ENCODE measurements at places on chromosomes 2 and 18.
A peak's percentile ranks its signal among the peaks of the same experiment; 100 is the strongest.

DNA sequence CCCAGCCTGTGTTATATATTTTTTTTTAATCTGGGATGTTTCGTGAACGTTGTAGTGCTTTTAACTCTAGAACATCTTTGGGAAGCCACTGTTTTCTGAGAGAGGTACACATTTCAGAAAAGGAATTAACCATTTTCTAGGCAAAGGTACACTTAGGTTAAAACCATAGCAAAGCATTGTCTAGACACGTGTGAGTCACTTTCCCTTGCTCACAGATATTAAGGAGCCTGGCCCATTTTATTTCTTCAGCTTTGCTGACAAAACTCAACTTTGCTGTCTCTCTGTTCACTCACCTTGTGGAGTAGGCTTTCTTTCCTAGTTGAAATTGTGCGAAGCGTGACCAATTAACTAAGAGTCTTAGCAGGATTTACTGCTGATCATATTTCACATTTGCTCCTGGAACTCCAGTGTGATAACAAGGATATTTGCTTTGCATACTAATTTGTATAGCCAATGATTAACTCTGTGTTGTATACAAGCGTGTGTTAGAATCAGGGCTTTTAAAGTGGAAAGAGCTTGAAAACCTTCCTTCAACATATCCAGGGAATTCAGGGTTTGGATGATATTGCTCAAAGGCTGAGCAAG lies 215.0 kb upstream of the AGAP1 start:
- no peak for DNase-seq

DNA sequence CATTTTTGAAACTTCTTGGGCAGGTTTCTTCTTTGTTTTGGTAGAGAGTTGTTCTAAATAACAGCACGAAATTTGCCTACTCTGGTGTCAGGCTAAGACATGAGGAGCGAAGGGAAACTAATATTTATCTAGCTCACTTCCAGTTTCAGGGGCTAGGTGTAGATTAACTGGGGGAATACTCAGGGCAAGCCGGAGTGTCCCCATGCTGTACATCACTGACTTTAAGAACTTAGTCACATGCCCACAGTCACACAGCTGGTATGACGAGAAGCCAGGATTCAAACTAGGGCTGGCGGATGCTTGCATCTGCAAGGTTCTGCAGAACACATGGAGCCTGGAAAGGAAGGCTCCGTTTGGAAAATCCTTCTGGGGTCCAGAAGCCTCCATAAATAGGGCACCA lies 133.3 kb downstream of the ALPK2 start:
- DNase-seq, result no peak

DNA sequence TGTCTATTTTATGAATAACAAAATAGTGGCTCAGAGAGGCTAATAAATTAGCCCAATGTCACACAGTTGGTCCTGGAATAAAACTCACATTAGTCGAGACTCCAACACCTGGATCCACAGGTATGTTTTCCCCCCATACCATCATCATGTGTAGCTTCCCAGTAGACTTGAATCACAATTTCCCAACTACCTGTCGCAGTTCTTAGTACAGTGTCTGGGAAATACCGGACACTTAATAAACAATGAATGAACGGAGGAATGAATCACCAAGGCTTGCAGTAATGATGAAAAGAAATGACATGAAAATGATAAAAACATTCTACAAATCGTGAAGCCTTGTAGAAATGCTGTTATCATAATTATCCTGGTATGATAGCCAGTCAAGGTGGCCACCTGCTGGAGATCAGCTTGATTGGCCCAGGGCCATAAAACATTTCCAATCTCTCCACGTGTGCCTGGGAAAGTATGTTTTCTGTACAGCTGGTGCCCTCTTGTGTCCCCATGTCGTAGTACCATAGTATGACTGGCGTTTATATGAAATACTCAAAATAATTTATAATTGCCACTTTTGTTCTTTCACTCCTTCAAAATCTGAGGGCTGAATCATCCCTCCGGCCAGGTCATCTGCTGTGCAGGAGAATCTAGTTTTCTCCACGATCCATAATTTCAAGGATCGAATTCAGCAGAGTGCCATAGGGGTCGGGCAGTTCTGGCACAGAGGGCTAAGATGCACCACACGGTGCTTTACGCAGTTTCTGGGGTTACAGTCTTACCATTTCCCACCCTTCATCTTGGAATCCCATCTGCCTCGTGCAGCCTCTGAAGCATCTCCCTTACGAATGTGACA lies 95.4 kb downstream of the LAMA1 start:
- no peak for DNase-seq

DNA sequence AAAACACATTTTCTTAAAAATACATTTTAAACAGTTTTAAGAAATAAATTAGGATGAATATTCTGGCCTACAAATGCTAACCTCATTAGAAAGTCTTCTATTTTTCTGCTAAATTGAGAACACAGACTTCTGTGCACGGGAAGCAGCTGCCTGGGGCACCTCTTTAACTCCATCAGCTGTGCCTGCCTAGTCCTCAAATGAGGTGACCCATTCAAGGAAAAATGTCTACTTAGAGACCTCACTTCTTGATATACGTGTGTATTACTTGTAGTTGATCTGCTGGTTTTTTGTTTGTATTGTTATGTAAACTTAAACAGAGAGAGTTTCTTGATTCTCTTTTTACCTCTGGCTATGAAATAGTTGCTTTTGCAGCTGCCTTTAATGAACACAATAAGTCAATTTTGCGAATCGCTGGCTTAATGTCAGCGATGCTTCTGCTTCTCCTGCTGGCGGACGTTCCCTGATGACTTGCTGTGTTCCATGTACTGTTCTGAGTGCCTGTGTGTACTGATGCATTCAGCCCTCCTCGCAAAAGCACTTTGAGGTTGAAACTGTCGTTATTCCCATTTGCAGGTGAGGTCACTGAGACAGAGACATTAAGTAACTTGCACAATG lies 88.7 kb upstream of the TXNDC2 start:
- no peak for DNase-seq

- no peak for DNase-seq
Observed at GRCh38 chr18:77043541-77044280, 88.9 kb downstream of the MBP start.

DNA sequence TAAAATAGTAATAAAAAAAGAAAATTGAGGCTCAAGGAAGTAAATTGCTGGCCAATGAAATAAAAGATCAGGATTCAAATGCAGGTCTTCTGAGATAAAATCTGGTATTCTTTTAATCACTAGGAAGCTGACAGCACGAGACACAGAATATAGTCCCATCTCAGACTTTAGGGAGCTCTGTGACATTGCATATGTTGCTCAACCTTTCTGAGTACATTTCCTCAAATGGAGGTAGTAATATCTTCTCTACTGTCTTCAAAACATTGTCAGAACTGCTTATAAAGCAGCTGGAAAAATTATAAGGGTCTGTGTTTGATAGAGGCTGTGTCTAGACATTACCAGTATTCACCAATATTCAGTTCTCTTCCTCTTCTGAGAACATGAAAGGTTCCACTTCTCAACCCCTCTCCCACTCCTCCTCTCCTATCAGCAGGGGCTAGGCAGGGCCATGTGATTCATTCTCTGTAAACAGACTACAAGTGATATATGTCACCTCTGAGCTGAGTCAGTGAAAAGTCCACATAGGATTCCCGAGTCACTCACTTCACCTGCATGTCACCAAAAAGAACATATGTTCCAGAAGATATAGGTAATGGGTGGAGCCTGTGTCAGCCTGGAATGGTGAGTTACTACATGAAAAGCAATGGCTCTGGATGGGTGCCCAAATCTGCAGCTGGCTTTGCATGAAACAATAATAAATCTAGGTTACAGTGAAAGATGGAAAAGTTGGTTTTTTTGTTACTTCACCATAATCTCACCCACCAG lies 7.1 kb downstream of the KCNE4 start:
- DNase-seq, result no peak

DNA sequence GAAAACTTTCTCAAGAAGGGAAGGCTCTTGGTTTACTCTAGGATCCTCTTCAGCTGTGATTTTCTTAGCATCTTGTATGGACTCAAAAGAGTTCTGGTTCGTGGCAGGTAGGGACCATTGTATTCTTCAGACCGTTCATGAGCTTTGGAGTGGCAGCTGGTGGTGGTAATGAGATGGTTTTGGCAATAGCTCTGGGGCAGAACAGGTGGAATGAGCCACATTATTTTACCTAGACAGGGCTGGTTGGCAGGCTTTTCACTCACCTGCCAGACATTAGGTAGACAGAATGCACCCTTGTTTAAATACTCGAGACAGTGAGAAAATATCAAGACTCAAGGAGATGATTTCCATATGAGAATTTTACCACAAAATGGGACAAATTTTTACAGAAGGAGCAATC lies 26.2 kb upstream of the MGAT5 start:
- DNase-seq, result no peak

DNA sequence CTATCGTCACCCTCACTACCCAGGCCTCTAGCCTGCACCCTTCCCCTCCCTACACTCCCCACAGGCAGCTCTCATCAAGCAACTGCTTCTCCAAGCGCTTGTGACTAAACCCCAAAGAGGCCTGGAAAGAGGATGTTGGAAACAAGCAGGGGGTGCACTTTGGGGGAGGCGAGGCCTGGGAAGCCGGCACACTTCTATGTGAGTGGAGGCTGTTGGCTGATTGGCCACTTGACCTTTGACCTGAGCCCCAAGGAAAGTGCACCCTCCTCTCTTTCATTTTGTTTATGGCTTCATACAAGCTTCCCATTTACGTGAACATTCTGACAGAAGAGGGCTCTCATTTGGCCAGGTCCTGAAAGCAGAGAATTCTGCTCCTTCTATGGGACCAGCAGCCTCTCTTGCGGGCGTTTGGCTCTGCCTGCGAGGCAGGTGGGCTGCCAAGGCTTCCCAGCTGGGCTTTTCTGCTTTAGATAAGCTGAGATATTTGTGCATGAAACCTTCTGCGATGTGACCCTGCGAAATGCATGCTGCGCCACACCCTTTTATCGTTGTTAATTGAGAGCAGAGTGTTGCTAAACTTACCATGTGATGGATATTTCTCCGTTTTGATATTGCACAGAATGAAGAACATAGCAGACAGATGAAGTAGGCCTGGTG lies 134.8 kb upstream of the NCK2 start:
- DNase-seq, result no peak

- DNase-seq, result peak; percentile 94
Observed at GRCh38 chr2:15984368-15985255, 44.3 kb downstream of the MYCN start.

- no peak for DNase-seq
Observed at GRCh38 chr2:20552847-20553246, 98.1 kb downstream of the HS1BP3 start.

GRCh38 chr2:86065512-86065911 lies 40.2 kb downstream of the POLR1A start:
- DNase-seq, result peak; percentile 52

- DNase-seq, result no peak
Observed at GRCh38 chr2:200913654-200914053, 24.5 kb downstream of the NIF3L1 start.

DNA sequence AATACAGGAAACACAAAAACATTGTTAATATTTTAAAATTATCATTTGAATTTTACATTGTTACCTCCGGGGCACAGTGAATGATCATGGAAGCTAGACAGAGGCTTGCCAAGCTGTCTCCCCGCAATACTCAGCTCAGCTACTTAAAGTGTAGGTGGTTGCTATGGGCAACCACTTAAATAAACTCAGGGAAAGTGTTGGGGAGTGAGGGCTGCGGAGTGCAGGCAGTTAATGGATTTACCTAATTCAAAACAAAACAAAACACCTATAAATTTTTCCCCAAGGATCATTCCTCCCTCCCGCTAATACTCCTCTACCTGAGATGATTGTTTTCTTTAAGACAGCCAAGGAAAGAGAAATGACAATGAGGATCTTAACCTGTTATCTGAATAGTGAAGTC lies 349.5 kb downstream of the TGIF1 start:
- no peak for DNase-seq

DNA sequence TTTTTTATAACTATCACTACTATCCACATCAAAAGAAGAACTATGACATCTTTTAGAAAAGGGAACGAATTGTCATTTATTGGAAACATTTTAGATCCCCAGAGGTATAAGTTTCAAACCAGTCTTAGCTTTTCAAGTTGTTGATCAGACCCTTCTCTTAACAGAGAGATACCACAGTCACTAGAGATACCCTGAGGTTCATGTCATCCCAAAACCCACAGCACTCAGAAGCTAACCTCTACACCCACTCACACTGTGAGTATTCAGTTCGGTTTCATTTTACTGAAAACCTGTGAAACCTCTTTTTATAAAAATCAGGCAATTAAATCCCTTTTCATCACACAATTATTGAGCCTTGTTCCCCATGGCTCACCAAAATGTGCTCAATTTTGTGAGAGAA lies 156.2 kb downstream of the DTNA start:
- no peak for DNase-seq

DNA sequence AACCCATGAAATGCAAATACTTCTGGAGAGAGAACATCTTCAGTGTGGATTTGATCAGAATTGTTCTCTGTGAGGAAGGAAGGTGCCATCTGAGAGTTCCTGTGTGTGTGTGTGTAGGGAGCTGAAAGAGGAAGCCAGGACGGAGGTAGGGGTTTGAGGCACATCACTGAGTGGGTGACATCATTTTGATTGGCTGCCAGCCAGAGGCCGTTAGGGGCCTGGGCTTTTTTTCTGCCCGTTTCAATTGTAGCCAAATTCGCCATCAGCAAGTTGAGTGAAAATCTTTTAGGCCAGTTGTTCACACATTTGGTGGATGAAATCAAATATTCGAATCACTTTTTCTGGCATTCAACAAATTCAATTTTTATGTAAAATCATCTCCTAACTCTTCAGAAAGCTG lies 48.9 kb downstream of the TSN start:
- DNase-seq, result no peak

DNA sequence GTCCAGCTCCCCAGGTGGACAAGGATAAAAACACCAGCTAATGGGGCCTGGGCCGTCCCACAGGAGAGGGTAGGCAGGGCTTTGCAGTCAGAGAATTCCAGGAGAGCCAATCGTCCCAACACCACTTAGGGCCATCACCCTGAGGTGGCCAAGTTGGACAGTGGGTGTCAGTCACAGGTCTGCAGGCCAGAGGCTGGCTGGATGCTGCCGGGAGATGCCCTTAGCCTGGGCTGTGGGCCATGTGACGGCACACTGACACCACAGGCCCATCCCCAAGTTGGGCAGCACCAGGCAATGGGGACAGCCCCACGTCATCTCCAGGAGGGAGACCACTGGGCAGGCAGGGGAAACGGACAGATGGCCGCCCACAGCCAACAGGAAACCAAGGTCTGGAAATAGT lies 53.9 kb downstream of the KIF1A start:
- DNase-seq, result no peak

DNA sequence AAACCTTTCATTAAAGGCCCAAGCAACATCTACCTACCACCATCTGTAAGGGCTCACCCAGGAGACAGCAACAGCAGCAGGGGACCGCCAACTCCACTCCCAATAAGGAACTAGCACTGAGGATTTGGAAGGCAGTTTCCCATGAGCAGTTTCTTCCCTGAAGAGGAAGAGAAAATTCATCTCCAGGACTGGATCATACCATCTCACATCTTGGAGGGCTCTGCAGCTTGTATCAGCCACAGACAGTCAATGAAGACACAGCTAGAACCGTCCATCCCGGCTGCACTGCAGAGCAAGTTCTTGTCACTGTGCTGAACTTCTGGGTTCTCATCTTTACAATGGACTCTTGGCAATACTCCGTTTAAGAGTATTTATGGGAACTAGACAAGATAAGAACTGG lies 2.8 kb upstream of the GYPC start:
- no peak for DNase-seq

Data from anterior cingulate cortex (tissue), 58 donors.